ENCODE measurements at places on chromosomes 13 and 19.
A peak's percentile ranks its signal among the peaks of the same experiment; 100 is the strongest.

DNA sequence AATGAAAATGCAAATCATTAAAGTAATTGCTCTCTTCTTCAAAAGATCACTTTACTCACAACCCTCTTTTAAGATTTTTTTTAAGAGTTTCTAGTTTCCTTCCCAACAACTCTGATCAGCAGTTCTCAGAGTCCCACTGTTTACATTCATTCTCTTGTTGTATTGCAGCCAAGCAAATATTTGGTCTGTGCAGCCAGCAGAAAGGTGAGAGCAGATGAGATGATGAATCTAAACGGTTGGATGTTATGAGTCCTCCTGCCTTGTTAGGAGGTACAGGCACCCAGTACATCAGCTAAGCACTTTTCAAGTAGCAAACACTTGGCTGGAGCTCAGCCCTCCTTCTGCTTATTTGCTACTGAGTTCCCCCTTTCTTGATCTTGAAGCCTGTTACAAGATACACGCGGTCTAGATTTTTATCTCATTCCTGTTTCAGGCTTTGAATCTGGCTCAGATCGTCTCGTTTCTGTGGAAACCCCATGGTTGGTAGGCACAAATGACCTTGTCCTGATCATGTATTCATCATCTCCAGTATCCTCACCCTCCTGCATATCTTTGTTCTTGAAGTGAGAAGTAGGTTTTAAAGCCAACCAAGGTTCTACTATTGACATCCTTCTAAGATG lies 300.7 kb downstream of the DCT start:
- DNase-seq: no peak

DNA sequence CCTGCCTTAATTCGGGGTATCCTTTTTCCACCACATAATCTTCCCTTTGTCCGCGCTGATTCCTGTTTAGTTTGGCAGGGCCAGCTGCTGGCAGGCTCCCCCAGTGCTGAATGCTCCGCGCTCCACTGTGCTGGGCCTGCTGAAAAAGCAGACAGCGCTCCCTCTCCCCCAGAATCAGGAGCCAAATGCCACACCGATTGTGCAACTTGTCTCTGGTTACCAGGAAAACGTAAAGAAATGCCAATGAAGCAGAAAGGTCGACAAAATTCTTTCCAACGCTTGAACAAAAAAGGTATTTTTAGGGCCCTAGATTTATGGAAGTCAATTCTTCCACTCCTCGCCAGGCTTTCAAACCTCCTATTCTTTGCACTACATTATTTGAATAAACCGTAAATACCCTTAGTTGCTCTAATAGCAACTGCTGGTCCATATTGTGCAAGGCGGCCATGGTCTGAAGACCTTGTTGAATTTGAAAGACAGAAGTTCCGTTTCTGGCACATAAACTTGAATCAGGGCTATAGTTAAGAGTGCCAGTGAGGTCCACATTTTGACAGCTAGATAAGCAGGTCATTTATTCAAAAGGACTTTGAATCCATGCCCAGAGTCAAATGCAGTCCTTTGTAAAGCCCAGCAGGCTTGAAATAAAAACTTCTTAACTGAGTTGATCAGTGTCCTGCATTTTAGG lies 206.7 kb upstream of the RFC3 start:
- DNase-seq: peak; percentile 8

DNA sequence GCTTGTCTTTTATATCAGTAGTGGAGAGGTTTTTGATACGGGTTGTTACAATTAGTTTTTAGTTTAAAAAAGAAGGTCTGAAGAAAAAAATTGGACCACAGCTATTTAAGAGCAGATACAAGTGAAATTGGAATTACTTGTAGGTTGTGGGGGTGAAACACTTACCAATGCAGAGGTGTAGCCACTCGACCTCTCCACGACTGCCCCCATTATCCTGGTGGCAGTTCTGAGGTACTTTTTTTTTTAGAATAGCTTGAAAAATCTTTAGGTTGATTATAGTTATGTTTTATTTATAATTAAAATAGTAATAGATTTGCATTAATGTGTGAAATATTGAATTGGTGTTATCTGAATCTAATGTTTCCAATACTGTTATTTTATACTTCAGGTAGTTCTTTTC lies 60.7 kb downstream of the PAN3 start:
- no peak for DNase-seq

- no peak for DNase-seq
Measured at GRCh38 chr13:23934520-23934919, 37.2 kb upstream of the C1QTNF9B start.
